Fibroblast of skin of back (primary cell): ENCODE measurements at places on chromosomes 12 and 14.

DNA sequence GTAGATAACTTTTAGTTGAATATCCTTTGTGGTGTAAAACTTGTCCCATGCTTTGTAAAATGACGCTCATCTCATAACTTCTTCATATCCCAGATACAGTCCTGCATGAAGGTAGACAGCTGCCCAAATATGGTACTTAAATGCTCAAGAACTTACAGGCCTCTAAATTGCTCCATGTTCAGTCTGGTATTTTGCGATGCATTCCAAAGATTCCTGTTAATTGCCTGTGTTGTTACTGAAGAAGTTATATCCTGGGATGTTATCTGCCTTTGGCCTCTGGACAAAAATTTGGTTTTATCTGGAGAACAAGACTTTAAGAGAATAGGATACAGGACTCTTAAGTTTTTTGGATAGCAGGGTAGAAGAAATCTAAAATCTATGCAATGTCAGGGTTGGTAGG, 473.0 kb downstream of the PCNX1 start:
- peak; percentile 87 for DNase-seq

- DNase-seq: peak; percentile 50
Observed at GRCh38 chr12:129207084-129207483, 353.8 kb downstream of the GLT1D1 start.

DNA sequence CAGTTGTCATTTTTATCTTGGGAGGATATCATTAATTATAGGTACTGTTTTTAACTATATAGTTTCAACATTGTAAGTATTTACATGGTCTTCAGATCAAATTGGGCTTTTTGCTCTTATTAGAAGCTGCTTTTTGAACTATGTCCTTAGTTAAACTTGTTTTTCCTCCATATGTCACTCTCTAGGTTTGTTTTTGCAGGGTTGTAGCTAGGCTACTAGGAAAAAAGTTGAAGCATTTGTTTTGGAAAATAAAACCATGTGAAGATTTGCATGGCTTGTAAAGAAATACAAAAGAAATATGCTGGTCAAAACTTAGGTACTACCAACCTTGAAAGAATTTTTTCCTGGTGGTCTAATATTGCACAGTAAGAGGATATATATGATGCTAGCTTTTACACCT, 3.4 kb downstream of the ARID2 start:
- no peak for DNase-seq

- no peak for DNase-seq
Observed at GRCh38 chr12:60805364-60805763, 1209.5 kb downstream of the SLC16A7 start.

DNA sequence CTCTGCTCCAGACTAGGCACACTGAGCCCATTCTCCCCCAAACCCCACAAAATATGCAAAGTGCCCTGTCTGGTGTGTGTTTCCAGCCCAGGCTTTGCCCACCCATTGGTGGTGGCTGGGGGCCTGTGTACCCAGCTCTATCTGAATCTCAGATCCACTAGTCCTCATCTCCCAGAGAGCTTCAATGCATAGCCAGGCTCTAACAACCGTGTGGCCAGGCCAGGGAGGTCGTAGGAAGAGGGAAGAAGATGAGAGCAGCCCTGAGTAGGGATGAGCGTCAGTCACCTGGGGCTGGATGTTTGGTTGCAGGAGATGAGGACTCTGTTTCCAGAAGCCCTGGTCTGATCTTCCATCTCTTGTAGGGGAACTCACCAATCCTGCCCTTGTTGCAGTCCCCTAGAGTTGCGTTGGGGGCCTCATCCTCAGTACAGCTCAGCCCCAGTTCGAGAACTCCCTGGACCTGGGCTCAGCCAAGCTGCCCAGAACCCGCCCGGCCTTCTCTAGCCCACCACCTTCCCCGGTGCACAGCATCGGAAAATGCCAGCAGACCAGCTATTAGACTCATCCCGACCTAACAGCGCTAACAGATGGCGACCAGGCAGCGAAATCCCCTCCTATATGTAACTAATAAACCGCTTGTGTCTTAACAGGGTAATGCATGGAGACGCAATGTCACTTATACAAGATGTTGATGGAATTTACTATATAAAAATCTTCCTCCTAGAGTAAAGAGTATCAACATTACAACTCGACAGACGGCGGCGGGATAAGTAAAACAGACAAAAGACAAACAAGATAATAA, 3.2 kb upstream of the LHX5 start:
- DNase-seq: no peak

DNA sequence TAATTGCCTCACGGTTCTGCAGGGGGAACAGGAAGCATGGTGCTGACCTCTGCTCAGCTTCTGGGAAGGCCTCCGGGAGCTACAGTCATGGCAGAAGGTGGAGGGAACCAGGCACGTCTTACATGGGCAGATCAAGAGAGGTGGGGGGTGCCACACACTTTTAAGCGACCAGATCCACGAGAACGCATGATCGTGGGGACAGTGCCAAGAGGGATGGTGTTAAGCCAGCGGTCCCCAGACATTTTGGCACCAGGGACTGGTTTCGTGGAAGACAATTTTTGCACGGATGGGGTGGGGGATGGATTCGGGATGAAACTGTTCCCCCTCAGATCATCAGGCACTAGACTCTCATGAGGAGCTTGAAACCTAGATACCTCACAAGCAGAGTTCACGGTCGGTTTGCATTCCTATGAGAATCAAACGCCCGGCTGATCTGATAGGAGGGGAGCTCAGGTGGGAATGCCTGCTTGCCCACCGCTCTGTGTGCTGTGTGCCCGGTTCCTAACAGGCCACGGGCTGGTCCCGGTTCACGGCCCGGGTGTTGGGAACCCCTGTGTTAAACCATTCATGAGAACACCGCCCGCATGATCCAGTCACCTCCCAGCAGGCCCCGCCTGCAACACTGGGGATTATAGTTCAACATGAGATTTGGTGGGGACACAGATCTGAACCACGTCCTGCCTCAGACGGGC, 96.9 kb downstream of the ADGRD1 start:
- no peak for DNase-seq

GRCh38 chr14:71240171-71240570, 332.9 kb downstream of the PCNX1 start:
- no peak for DNase-seq

DNA sequence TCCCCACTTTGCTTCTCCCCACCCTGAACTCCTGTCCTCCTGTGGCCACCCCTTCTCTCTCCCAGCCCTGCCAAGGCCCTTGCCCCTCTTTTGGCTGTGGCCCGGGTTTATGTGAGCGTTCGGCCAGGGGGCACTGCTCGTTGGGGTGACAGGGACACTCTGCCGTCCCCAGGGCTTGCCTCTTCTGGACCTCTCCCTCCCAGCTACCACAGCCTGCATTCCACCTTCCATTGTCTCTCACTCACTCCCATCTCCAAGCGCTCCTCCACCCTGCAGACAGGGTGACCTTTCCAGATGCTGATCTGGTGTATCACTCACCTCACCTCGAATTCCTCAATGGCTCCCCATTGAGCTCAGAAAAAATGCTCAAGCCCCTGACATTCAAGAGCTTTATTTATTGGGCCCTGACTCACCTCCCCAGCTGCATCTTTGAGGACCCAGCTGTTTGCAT, 1.4 kb downstream of the SERPINA9 start:
- peak; percentile 86 for DNase-seq

DNA sequence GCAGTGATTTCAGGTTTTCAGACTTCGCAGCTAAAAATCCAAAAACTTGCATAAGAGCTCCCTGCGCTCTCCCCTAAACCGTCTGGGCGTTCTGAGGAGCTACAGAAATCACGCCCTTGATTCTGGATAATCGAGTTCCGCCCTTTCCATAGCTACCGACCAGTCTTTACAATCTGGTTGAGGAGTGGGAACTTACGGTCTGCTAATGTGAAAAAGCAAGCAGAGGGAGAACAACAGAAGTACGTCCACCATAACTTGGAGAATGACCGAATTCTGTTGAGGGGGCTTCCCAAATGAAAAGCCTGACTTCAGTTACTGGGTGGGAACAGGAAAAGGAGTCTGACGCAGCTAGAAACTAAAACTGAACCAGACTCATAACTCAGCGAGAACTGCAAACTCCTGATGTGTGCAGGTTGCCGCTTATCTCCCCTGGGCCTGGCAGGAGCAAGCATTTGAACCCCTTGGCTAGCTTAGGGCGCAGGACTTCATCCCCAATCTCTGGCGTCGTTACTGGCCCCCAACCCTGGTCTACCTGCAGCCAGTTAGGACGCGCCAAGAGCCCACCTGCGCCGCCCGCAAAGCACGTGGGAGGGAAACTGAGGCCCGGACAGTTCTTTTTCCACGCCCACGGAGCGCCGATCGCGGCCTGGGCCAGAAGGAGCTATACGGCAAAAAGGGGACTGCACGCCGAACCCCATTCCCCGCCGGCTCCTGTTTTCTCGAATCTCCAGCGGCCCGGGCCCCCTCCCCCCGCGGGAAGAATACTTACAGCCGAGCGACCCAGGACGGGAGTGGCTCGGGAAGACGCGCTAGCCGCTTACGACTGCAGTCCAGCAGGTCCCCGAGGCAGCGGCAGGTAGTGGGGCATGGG, 838 bp downstream of the LRIG3 start:
- peak; percentile 56 for DNase-seq

DNA sequence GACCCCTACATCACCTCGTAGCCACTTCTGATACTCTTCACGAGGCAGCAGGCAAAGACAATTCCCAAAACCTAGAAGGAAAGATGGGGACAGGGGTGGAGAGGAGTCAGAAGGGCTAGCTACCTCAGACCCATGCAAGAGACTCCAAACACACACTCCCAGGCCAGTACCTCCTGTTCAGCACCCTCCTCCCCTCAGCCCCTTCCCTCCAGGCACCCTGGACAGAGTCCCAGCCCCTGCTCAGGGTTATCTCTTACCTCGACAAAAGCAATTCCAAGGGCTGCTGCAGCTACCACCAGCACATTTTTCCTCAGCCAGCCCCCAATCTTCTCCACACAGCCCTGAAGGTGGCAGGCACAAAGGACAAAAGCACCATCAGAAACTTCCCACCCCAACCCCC, 3.3 kb downstream of the CD63 start:
- DNase-seq: no peak

GRCh38 chr14:64112867-64113678, 181.1 kb downstream of the ESR2 start:
- no peak for DNase-seq

- peak; percentile 58 for DNase-seq
Observed at GRCh38 chr14:22606380-22606779, 8.3 kb downstream of the ABHD4 start.

DNA sequence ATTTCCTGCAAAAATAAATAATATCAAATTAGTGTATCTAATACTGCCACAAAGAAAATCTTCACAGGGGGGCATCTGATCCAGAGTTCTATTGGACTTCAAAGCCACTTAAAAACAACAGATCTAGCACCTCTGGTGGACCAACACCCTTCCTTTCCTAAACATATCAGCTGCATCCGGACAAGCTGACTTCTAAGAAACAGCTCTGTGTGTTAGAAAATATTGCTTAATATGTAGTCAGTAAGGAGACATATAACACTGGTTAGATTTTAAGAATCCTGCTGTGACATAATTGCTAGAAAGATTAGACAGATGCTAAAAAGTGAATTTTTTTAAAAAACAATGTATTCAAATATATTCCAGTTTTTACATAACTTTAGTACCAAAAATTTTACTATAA, 61.1 kb upstream of the PTPRB start:
- DNase-seq: no peak

- no peak for DNase-seq
Observed at GRCh38 chr12:71837356-71837755, 2.2 kb upstream of the TBC1D15 start.
